ENCODE measurements at places on chromosomes 11 and 22. TPM values are rescaled to one million over a fixed set of nuclear protein-coding genes. Genes with fewer than 3 reads are reported as not detected.

- no peak for DNase-seq
Observed at GRCh38 chr11:64453466-64453865, 94.5 kb downstream of the RPS6KA4 start.

DNA sequence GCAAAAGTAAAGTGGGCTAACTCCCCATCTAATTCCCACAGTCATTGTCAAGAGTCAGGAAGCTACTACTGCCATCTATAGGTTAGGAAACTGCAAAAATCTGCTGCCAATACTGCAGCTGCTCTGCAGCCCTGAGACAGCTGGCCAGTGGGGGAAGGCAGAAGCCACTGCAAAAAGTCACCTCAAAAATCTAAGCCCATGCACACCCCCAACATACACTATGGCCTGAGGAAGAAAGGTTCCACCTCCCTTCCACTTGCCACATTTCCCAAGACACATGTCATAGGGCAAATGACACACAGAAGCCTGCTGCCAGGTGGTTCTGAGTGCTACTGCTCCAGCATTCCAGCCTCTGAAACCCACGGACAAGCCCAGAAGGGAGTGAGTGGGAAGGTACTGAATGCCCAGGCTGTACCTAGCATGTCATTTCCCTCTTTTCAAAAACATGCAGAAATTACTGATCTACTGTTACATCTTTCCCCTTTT is 36.9 kb downstream of the DGCR2 start:
- no peak for DNase-seq

- no peak for DNase-seq
Observed at GRCh38 chr22:44160421-44160820, 20.3 kb upstream of the PARVG start.

GRCh38 chr22:37739611-37740049 is 42.8 kb downstream of the TRIOBP start:
- no peak for DNase-seq

DNA sequence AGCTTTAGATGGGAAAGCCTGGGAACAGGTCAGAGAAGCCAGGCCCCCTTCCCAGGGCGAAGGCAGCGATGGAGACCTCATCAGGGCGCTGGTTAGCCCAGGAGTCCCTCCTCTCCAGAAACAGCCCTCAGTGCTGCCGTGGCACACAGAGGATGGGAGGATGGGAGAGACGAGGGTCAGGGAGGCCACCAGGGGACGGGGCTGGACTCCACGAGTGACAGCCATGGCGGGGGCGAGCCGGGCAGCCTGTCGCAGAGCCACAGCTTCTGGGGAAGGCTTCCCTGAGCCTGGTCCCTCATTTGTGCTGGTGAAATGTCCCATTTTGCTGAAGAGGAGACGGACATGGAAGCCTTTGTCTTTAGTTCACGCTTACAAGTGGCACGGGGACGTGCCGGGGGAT is 1390.5 kb downstream of the TBC1D22A start:
- no peak for DNase-seq

DNA sequence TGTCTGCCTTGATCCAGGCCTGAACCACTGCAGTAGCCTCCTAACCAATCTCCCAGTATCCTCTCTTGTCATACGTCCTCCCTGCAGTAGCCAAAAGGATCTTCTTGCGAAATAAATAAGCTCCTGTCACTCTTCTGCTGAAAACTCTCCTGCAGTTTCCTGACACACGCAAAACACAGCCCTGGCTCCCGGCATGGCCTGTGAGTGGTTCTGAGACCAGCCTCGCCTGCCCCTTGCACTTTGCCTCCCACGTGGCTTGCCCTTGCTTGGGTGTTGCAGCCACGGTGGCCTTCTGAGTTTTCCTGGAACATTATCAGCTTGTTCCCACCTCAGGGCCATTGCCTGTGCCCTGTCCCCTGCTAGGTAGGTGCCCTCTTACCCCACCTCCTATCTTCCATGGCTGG is 7.2 kb downstream of the ZC3H7B start:
- no peak for DNase-seq

Gene BTG4
- polyA plus RNA-seq: not detected

DNA sequence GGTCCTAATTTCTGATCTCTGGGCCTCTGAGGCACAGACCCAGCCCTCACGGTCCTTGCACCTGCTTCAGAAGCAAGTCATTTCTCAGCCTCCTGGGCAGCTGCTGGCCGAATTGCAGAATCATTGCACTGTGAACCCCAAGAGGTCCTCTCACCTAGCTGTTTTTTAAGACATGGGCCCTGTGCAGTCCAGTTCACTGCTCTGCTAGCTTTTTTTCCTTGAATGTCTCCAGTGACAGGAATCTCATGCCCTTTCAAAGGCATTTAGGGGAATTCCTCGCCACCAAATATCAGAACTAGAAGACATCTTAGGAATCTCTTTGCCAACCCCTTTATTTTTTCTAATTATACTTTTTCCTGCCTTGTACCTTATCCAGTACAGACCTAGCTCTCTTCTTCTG is 35.6 kb upstream of the TP53I11 start:
- no peak for DNase-seq

DNA sequence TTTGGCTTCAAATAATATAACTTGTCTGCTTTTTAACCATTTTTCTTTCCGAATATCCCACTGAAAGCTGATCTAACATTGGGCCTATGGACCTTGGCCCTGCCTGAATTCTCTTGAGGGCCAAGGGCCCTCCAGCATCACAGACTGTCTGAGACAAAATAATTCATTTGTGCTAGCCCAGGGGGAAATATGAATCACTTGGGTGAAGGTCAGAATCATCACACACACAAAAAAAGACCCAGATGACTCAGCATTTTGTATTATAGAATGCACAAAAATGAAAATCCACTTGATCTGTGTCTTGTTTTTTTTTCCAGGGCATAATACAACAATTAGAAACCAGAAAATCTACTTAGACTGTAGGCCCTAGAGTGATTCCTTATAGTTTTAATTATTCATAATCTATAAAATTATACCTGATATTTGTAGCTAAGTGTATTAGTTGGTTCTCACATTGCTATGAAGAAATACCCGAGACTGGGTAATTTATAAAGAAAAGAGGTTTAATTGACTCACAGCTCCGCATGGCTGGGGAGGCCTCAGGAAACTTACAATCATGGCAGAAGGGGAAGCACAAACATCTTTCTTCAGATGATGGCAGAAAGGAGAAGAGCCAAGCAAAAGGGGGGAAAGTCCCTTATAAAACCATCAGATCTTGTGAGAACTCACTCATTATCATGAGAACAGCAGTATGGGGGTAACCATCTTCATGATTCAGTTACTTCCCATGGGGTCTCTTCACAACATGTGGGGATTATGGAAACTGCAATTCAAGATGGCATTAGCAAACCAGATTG is 15.6 kb upstream of the RDX start:
- no peak for DNase-seq

Measured in left renal pelvis (tissue), 4 donors.